Stimulated activated CD4-positive, alpha-beta T cell treated with anti-CD3 and anti-CD28 coated beads, TNF-alpha, amount 100 ng/mL, for 1 hour (primary cell): ENCODE measurements at places on chromosomes 11 and 22.

- DNase-seq: no peak
Observed at GRCh38 chr11:16896729-16897469, 117.3 kb downstream of the PLEKHA7 start.

DNA sequence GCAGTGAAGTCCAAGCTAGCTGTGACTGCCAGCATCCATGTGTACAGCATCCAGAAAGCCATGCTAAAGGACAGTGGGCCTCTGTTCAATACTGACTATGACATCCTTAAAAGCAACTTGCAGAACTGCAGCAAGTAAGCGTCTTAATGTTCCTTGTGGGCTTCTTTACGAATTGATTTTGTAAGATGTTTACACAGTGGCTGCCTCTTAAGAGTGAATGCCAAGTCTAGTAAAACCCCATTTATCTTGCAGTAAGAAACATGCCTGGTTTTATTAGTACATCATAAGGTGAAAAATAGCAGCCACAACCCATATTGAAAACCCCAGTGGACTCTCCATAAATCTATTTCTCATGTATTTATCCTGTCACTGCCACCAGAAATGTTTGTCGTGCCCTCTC, 20.5 kb downstream of the POLD3 start:
- no peak for DNase-seq

- DNase-seq: no peak
Observed at GRCh38 chr22:27603800-27604144, 197.8 kb downstream of the MN1 start.

DNA sequence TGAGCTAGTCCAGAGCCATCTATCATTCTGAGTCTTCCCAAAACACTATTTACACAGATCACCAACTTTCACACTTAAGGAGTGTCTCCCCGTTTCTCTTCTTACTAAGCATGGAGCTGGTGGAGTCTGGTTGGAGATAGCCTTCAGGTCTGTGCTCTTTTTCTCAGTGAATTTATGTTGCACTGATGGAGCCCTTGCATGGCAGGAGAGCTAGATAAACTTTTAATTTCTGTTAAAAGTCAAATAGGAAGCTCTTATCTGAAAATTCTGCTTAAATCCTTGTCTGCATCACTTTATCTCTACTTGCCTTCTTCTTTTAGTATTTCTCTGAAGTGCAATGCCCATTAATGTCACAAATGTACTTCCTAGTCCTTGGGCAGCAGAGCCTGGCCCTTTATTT, 63.4 kb downstream of the ST3GAL4 start:
- DNase-seq: no peak

GRCh38 chr22:19398206-19398605, 33.3 kb downstream of the HIRA start:
- no peak for DNase-seq

- no peak for DNase-seq
Observed at GRCh38 chr11:126731576-126732142, 268.9 kb downstream of the KIRREL3 start.

DNA sequence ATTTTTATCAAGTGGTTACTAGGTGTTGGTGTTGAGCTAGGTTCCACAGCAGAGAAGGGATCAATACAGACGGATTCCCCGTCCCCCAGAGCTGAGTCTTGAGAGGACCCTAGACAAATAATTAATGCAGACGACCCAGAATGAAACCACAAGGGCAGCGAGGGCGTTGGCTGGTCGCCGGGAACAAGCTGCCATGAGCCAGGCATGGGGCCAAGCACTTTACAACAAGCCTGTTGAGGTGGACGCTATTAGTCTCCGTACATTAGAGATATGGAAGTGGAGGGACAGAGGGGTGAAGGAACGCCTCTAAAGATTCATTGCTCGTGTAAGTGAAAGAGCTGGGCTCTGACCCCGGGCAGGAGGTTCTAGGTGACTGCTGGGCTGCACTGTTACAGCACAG, 77.1 kb upstream of the EIF3D start:
- no peak for DNase-seq

GRCh38 chr11:33667819-33668467, 32.7 kb downstream of the C11orf91 start:
- no peak for DNase-seq

DNA sequence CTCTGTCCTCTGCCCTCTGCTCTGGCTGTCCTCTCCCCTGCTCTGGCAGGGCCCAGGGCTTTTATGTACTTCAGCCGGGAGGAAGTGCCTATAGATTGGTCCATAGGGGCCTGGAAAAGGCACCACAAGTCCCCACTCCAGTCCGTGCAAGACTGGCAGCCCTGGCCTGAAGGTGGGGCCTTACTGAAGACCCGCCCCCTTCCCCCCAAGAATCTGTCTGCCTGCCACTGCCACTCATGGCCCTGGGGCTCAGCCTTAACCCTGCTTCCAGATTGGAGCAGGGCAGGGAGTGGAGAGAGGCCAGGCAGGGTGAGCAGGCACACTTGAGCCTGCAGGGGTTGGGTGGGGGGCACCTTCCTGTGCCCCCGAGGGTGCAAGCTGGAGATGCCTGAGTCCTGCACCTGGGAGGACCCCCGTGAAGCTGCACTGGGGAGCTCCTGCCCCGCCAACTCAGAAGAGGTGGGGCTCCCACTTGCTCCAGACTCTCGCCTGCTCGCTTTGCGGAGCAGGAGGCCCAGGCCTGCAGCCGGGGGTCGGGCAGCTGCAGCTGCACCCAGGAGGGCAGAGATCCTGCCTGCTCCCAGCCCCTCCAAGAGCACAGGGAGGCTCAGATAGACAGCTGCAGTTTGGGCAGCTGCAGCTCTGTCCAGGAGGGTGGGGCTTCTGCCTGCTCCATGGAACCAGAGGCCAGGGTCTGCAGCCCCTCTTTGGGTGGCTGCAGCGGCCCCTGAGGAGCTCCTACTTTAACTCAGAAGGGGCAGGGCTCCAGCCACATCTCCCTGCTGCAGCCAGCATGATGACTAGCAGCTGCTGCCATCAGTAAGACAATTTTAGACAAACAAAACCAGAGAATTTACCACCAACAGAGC, 51.0 kb upstream of the SC5D start:
- no peak for DNase-seq

- no peak for DNase-seq
Observed at GRCh38 chr11:34567733-34568132, 53.2 kb upstream of the EHF start.

- DNase-seq: peak; percentile 39
Observed at GRCh38 chr11:59668188-59668949, 468 bp downstream of the PATL1 start.

DNA sequence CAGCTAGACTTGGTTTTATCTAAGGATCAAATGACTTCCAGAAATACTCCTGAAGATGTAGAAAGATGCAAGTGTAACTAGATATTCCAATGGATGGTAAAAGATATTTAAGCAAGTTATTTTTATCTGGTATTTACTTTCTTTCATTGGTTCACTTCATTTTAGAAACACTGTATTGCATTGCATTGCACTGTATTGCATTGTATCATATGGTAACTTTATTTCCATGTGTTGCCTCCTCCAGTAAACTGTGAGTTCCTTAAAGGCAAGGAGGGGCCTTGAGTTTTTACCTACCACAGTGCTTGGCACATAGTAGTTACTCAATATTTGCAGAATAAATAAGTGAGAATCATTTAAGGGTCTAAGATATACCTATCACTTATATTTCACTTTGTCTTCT, 31.8 kb upstream of the FLI1 start:
- DNase-seq: no peak

DNA sequence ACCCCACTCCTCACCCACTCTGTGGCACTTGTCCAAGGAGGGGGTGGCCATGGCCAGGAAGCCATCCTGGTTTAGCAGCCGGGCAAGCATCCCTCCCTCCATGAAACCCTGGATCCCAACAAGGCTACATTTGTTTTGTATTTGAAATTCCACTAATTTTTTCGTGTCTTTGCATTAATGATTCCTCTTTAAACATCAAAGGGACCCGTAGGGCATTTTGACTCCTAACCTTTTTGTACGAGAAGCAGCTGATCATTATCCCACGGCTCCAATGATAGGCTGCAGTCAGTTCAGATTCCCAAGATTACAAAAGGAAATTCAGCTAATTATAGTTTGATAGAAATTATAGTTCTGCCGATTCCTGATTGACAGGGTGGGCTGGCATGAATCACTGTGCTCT, 10.7 kb downstream of the MYEOV start:
- DNase-seq: no peak

- no peak for DNase-seq
Observed at GRCh38 chr22:32024796-32025195, 18.3 kb upstream of the SLC5A1 start.

- DNase-seq: no peak
Observed at GRCh38 chr11:11607772-11608171, 14.0 kb downstream of the GALNT18 start.

DNA sequence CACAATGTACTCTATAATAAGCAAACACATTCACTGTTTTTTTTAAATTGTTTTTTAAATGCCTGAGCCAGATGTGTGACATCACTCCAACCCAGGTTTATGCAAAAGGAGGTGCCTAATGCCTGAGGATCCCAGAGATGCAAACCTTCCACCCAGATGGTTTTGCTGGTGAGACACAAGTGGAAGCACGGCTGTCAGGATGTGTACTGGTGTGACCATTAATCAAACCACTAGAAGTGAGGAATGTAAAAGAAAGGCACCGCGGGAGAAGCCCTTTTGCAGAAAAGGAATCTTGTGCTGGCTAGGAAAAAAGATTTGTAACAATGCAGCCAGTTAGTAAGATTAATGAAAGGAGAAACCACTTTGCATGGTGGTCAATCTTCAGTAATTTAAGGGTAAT, 407.4 kb downstream of the LARGE1 start:
- DNase-seq: no peak

GRCh38 chr22:44085743-44086270, 61.7 kb downstream of the PARVB start:
- DNase-seq: no peak

DNA sequence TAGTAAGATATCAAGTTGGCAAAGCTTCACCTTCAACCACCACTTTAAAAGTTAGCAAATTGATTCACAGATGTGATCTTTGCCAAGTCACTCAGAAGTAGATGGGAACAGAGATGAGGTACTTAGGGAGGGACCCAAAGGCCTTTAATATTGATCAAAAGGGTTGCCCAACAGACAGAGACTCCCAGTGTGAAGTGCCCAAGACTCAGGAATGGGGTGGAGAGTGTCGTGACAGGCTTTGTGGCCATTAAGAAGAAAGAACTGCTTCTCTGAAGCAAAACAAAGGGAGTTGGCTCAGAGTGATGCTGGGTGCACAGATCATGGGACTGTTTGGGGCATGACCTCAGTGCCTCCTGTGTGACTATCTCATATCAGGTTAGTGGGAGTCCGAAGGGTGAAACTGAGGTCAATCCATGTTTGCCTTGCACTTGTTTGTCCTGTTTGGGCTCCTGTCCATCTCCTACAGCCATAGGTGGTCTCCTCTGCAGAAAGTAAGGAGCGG, 132.3 kb downstream of the APIP start:
- no peak for DNase-seq

- no peak for DNase-seq
Observed at GRCh38 chr11:11426226-11426952, 73.3 kb upstream of the CSNK2A3 start.

- no peak for DNase-seq
Observed at GRCh38 chr11:14454861-14455632, 44.6 kb downstream of the COPB1 start.

GRCh38 chr22:29463629-29464028, 16.4 kb upstream of the NEFH start:
- DNase-seq: no peak

- no peak for DNase-seq
Observed at GRCh38 chr22:44721213-44721612, 19.2 kb downstream of the PRR5 start.
